ENCODE measurements at places on chromosomes 13 and 19. TPM values are rescaled to one million over a fixed set of nuclear protein-coding genes. Genes with fewer than 3 reads are reported as not detected.

BABAM1 gene
- 78.1 TPM for total RNA-seq

PODNL1 gene
- total RNA-seq: not detected

FREM2 gene
- total RNA-seq: 29.8 TPM

HSPBP1 gene
- total RNA-seq: 91.1 TPM

CARM1 gene
- 125 TPM for total RNA-seq

CATSPERD gene
- total RNA-seq: not detected

ACP4 gene
- total RNA-seq: not detected

ACTMAP gene
- 10.3 TPM for total RNA-seq

FLT1 gene
- 116 TPM for total RNA-seq

GNG7 gene
- total RNA-seq: 5.4 TPM

TUBGCP3 gene
- 40.2 TPM for total RNA-seq

ZNF708 gene
- 53.2 TPM for total RNA-seq

SLC10A2 gene
- not detected for total RNA-seq

HPN gene
- total RNA-seq: 16.2 TPM

CEACAM1 gene
- total RNA-seq: 3.0 TPM

SSC5D gene
- total RNA-seq: 1.2 TPM

ZNF382 gene
- total RNA-seq: 11.5 TPM

ATP4B gene
- not detected for total RNA-seq

MAB21L1 gene
- total RNA-seq: not detected

TMEM272 gene
- 0.35 TPM for total RNA-seq

WDR87 gene
- total RNA-seq: not detected

TBC1D4 gene
- total RNA-seq: 37.1 TPM

FXYD7 gene
- total RNA-seq: 15.9 TPM

STOML3 gene
- total RNA-seq: 0.16 TPM

PSG7 gene
- not detected for total RNA-seq

CLEC17A gene
- total RNA-seq: 0.17 TPM

CFD gene
- 3.5 TPM for total RNA-seq

TGFBR3L gene
- 1.7 TPM for total RNA-seq

SH2D3A gene
- 25.6 TPM for total RNA-seq

ZNF579 gene
- total RNA-seq: 12.2 TPM

LIM2 gene
- not detected for total RNA-seq

ZNF835 gene
- 1.7 TPM for total RNA-seq

KLK12 gene
- not detected for total RNA-seq

ZNF155 gene
- total RNA-seq: 7.8 TPM

ZNF675 gene
- 37.8 TPM for total RNA-seq

KASH5 gene
- total RNA-seq: not detected

RNF225 gene
- 0.87 TPM for total RNA-seq

POU4F1 gene
- total RNA-seq: 0.03 TPM

ZGLP1 gene
- total RNA-seq: 4.7 TPM

CRLF1 gene
- 18.1 TPM for total RNA-seq

ZNF729 gene
- total RNA-seq: not detected

CELF5 gene
- 6.8 TPM for total RNA-seq

Data from GM23338 (cell line).